ENCODE measurements at places on chromosomes 12 and 14.

GRCh38 chr14:102421411-102422057 lies 58.8 kb downstream of the TECPR2 start:
- no peak for DNase-seq

DNA sequence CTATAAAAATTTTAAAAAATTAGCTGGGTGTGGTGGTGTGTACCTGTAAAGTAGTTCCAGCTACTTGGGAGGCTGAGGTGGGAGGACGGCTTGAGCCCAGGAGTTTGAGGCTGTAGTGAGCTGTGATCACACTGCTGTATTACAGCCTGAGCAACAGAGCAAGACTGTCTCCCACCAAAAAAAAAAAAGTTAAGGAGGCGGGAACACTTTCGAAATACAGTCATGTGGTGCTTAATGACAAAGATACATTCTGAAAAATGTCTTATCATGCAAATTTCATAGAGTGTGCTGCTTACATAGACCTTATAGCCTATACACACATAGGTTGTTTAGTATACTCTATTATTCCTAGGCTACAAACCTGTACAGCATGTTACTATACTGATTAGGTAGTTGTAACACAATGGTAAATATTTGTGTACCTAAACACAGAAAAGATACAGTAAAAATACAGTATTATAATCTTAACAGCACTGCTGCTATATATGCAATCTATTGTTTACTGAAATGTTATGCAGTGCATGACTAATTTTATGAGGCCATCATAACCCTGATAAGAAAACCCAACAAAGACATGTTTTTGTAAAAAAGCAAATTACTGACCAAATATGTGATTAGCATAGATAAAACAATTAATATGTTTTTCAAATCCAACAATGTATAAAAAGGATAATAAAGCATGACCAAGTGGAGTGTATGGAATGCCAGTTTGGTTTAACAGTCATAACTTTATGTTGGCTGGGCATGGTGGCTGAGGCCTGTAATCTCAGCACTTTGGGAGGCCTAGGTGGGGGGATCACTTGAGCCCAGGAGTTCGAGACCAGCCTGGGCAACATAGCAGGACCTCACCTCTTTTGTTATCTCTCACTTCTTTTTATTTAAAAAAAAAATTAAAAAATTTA lies 11.4 kb downstream of the EIF2S1 start:
- DNase-seq: no peak

DNA sequence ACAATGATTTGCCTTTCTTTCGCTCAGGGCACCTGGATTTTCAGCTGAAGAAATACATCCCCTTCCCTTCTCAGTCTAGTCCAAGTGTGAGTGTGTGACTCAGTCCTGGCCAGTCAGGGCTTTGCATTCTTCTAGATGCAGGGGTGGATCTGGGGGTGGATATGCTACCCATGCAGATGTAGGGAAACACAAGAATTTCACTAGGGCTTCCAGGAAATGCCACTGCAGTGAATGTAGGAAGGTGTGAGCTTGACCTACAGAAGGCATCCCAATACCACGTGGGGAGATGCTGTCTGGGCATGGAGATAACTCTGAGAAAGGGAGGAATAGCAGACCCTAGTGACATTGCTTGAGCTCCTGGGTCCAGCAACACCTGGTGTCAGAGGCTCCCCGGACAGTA lies 404.2 kb downstream of the GLT1D1 start:
- no peak for DNase-seq

DNA sequence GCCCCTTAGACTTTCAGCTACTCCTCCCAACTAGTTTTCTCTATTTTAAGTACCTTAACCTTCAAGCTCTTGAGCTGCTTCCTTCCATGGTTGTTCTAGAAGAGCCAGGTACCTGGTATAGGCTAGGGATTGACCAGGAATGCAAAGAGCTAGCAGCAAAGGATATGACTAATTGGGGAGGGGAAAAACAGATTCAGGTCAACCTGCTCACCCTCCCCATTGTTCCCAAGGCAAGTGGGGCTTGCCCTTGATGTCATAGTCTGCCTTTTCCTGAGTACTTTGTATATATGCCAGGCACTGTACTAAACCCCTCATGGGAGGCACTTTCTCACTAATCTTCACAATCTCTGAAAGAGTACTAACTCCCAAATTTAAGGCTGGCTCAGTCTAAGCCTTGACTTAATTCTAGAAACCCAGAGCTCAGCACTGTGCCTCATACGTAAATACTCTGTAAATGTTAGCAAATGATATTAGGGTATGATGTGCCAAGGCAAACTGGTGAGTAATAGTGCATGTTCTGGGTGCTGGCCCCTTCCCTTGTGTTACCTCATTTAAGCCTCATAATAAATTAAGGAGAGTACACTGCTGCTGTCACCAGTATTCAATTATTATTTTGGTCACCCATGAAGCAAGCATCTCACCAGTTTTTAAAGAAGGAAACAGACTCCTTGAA lies 42.2 kb downstream of the SUDS3 start:
- DNase-seq: no peak

- DNase-seq: no peak
Observed at GRCh38 chr14:81478446-81478845, 55.2 kb downstream of the SEL1L start.

DNA sequence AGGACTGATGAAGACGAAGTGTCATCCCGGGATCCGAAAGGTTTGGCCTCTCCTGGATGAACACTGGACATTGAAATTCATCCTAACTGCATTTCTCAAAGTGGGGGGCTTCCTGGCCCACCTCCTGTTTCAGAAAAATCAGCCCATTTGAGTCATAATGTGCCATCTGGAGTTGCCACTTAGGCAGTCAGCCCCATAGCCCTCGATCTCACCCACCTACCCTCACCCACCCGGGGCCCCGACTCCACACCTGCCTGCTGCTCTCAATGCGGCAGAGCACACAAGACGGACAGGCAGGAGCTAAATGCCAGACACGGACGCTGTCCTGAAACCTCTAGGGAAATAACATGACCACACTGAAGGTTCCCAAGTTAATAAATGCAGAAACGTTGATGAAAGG lies 12.6 kb downstream of the DLK1 start:
- no peak for DNase-seq

DNA sequence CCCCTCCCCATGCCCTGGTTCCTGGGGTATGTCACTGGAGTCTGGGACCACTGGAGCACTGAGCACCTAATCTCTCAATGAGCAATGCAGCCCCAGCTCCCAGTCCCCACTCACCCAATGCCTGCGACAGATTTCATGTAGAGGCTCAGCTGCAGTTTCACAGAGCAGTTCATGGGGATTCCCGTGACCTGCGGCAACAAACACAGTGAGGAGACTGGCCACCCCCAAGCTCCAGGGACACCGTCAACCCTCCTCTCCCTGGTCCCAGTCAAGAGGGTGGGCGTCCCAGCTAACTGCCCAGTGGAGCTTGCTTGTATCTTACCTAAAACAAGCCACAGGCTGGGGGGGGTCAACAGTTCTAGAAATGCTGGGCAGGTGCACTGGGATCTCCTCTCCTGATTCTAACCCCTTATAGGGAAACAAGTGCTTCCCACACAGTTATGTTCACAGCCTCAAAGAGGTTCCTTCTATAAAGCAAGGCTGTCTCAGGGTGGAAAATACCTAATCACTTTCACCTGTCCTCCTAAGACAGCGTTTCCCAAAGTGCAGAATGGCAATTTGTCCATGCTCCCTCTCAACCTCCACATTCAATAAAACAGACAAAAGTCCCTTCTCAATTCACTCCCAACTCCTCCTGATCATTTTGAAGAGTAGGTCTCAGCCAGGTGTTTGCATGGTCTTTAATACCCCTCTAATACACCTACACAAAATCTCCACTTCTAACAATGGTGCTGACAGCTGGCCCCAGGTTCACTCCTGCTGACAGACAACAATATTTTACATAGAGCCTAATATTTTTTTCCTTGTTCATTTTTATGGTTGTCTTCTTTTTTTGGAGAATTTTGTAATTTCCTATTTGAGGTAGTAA lies 68.3 kb downstream of the SCARB1 start:
- no peak for DNase-seq
